Suppressor macrophage treated with lipopolysaccharide for 1 hour (primary cell): ENCODE measurements at places on chromosomes 1 and 21.

- DNase-seq = peak; percentile 94
Measured at GRCh38 chr1:23522244-23522982, 8.6 kb downstream of the E2F2 start.

DNA sequence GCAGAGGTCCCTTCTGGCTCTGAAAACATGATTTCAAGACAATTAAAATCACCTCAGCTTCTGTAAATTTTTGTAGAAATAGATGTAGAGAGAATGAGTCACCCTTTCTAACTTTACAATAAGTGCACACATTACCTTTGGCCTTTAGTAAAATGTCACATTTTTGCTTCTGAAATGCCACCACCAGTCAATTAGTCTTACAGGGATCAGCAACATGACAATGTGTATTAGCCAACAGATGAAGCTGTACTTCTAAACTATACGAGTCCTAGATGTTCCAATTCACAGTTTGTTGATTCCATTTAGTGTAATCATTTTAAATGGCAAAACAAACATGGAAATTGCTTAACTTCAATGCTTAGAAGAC is 23.1 kb downstream of the C21orf91 start:
- DNase-seq = no peak

GRCh38 chr1:204791453-204792353 is 79.0 kb upstream of the NFASC start:
- DNase-seq = peak; percentile 84

GRCh38 chr1:19376428-19377372 is 64.6 kb downstream of the SLC66A1 start:
- DNase-seq = no peak

DNA sequence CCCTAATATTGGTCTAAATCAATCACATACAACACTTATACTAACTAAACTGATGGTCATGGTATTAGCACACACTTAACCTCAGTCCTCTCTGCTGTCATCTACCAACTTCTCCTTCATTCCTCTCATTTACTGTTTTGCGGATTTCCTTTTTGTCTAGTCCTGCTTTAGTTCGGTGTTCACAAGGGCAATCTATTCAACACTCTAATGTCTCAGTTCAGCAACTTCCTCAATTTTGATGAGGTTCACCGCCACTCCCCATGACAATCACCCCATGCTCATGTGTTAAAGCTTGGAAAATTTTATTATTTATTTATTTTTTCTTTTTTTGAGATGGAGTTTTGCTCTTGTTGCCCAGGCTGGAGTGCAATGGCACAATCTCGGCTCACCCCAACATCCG is 301.1 kb downstream of the PTPRC start:
- DNase-seq = peak; percentile 24

DNA sequence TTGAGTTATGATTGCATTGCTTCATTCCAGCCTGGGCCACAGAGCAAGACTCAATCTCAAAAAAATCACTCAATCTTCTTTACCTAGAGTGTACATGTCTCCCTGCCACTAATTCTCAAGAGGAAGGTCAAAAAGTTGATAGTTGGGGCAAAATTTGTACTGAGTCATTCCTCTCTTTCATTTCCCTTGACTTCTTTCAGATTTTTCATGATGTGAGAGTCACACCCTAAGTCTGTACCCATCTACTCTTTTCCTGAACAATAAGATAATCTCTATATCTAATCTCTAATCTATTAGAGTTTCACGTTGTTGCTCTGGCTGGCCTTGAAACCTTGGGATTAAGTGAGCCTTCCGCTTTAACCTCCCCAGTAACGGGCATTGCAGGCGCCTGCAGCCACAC is 1.1 kb upstream of the BRDT start:
- no peak for DNase-seq

DNA sequence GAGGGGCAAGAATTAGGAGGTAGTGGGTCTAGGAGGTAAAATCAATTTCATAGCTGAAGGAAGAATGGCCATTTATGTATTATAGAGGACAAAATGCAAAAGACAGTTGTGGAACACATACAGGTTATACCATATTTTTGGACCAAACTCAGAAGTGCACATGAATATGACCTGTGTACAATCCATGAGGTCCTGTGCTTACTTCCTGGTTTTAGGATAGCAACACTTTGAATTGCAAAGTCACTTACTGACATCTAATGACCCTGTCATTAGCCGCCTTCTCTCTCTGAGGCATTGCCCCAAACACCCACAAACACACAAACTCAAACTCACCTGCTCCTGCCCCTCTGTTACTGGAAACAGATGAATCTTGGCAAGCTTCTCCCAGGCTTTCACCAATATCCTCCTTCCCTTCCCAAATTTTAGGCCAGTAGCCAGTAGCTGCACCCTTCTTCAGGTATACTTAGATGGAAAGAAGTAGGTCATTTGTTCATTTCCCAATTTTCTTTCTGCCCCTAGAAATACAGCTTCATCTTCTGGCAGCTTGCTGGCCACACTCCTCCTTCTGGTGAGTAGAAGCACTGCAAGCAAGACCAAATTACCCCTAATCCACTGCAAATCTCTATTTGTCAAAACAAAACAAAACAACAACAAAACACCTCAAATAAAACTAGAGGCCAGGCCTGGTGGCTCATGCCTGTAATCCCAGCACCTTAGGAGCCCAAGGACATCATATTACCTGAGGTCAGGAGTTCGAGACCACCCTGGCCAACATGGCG is 13.7 kb upstream of the RPL5 start:
- DNase-seq = peak; percentile 60

- peak; percentile 49 for DNase-seq
Measured at GRCh38 chr1:70820396-70820795, 227.2 kb downstream of the PTGER3 start.

DNA sequence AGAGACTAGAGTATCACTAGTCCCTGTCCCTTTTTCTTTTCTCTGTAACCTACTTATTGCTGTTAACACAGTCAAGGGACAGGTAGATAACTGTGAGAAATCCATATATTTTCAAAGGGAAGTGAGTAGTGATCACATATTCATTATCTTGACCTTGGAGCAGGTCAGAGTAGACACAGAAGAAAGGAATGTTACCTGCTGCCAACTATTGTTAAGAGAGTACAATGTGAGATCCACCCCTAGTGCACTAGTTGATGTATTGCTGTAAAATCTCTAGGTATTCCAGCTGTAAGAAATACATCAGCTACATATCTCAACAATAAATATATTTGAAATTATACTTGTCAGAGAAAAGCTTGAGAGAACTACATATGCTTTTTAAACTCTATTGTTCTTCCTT is 68.7 kb upstream of the ADGRL2 start:
- no peak for DNase-seq

GRCh38 chr21:39186676-39187075 is 3.4 kb upstream of the PSMG1 start:
- peak; percentile 23 for DNase-seq

GRCh38 chr1:223827193-223827663 is 18.5 kb downstream of the TP53BP2 start:
- peak; percentile 80 for DNase-seq

GRCh38 chr1:186113461-186113860 is 261.6 kb downstream of the TPR start:
- no peak for DNase-seq

- DNase-seq = no peak
Measured at GRCh38 chr1:14507262-14507661, 91.2 kb upstream of the KAZN start.
